Brain (organoid and tissue), 16 donors: ENCODE measurements at places on chromosomes 4 and X.

DNA sequence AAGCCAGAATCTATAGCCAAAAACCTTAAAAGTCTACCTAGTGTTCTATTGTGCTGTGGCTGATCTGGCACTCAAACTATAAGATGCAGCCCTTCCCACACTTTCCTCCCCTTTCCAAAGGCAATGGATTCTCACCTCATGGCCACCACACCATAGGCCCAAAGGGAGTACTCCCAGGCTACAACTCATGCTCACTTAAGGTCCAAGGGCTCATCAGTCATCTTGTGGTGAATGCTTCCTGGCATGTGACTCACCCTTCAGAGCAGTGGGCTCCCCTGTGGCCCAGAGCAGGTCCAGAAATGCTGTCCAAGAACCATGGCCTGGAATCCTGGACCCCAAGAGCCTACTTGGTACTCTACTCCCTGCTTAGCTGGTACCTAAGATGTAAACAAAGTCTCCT is 181.0 kb downstream of the CHRDL1 start:
- DNase-seq, result no peak

DNA sequence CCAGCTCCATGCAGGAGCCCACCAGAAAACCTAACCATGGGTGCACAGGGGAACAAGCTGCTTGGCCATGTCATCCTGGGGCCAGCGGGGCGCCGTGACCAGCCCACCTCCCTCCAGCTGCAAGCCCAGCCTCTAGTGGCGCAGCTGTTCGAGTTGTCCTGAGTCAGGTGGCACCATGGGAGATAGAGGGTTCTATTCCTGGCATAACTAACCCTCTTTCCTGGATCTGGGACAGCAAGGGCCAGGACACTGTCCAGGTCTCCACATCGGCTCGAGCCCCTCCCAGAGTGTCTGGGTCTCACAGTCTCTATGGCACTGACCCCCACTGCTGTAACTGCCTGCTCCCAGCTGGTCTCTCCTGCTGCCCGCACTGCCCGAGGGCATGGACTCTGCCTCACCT is 16.7 kb downstream of the ABLIM2 start:
- no peak for DNase-seq

DNA sequence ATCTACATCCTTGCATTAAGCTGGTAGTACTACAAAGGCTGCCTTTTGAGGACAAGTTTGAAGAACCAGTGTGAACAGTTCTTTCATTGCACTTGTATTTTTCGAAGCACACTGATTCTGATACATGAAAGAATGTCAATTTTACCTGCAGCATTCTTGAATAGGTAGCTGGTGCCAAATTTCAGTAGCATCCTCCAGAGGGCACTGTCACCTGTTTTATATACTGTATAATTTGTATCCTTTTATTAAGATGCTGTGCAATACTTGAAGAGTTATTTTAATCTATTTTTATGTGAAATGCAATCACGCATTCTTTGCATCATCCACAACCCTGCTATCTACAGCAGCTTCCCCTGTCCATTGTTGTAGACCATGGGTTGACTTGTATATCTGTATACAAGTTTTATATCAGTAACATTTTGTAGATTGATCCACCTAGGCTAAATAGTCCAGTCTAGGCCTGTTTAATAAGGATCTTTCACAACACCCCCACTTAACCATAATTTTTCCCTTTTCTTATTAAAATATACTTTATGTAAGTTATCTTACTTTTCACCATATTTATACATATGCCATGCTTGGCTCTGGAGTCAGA is 325.7 kb downstream of the PCDH7 start:
- DNase-seq, result peak; percentile 30

GRCh38 chr4:22238742-22239141 is 277.1 kb downstream of the ADGRA3 start:
- DNase-seq, result no peak

- no peak for DNase-seq
Measured at GRCh38 chr4:80393246-80393969, 57.9 kb downstream of the CFAP299 start.

DNA sequence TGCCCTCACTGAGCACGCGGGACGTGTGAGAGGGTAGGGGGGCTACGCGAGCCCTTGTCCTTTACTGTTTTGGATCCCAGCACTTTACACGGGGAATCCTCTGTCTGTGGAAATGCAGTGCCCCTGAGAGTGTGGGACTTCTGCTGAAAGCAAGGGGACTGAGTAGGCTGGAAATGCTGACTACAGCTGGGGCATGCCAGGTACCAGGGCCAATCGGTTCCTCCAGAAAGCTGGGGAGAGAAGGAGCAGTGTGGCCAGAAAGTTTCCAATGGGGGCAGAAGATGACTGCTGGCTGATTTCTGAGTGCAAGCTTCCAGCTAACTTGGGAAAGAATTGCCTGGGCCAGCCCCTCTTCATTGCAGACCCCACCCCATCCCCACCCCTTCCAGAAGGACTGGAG is 1.5 kb downstream of the NHSL2 start:
- DNase-seq, result no peak

DNA sequence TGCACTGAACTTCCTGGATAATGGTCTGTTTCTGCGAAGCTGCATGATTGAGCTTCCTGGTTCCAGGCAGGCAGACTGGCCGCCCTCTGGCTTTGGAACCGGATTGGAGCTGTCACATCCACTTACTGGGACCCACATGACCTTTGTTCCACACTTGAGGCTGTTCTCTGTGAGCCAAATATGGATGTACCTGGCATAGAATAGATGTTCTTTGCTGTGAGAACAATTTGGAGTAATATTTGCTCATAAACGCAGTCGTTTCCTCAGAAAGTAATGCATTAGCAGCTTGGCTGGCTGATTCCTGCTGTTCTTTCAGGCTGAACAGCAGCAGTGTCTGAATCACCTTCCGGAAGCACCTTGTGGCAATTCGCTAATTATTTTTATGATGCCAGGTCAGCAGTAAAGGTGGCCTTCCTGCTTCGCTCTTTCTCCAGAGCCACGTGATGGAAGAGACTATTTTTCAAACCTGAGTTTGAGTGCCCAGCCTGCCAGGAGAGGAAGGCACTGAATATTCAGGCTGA is 78.1 kb upstream of the BOD1L1 start:
- DNase-seq, result peak; percentile 34

GRCh38 chrX:19699151-19699550 is 183.8 kb upstream of the MAP3K15 start:
- DNase-seq, result no peak

- DNase-seq, result no peak
Measured at GRCh38 chrX:7170898-7171297, 22.9 kb upstream of the PUDP start.

DNA sequence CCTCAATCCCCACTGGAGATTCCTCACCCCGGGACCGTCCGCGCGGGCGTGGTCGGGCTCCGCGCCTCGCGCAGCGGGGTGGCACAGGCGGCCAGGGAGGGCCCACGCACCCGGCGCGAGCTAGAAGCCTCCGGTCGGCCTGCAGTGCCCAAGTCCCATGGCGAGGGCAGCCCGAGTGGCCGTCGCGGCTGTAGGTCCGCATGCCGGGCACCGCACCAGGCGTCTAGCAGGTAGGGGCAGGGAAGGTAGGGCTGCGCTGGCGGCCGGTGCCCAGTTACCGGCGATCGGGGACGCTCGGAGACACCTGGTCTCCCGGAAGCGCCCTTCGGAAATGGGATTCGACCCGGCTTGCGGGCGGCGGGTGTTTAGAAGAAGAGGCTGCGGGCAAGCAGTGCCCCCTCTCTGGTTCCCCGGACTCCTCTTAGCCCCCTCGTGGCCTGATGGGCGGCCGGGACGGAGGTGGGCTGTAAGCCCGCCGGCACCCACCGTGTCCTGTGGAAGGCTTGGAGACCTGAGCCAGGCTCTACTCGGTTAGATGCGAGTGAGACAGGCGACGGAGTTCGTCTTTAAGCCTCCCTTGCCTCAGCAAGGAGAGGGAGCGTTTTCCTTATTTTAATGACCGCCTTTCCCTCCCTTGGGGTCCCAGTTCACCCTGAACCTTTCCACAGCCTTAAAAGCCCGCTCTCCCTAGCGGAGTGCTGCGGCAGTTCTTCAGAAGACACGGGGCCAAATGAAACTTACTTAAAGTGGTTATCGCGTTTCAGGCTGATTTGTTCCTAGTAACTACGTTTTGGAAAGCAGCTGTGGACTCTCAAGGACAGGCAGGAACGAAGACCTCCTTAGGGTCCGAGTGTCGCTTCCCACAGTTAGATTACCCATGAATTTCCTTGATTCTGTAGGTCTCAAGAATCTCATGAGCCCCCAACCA is 821 bp downstream of the SLITRK2 start:
- no peak for DNase-seq

DNA sequence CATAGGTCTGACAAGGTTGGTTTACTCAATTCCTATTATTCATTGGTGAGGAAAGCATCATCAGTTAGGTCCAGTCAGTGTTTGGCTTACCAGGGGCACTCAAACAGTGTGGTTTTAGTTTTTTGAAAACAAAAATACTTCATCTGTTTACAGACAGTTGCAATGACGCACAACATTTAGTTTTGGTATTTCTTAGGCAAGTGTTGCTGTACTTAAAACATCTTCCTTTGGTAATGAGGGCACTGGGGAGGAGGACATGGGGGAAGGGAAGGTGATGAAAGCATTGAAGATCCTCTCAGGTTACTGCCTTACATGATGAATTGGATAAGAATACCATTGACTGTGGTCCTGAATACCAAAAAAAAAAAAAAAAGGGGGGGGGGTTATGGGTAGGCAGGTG is 93.7 kb upstream of the MAOA start:
- no peak for DNase-seq

DNA sequence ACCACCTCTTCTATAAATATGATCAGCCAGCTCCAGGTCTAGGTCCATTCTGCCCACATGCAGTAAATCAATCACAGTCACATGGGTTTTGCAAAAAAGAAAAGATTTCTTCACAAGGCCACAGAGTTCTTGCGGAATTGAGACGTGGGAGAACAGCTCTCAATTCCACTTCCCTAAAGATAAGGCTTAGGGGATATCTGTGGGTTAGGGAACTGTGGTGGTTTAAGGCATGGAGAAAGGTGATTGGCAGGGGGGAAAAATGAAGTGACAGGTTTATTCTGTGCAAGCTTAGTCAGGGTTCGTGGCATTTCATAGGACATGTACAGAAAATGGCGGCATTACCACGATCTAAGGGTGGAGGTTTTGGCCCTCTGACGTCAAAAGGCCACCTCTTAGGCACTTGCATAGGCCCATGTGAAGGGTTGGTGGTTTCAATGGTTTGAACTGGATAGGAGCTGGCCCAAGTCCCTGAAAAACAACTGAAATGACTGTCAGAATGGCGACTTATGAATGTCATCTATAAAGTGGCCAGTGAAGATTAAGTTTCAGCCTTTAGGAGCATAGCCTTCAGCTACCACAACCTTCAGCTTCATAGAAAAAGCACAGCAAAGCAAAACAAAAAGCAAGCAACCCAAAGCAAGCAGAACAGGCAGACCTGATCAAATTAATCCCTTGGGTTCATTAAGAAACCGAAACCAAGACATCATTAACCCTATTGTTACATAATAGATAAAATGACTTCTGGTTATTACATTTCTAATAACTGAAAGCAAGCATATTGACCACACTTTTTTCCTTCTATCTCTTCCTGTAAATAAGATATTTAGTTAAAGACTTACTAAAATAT is 289.8 kb upstream of the SFRP2 start:
- no peak for DNase-seq

GRCh38 chr4:7103031-7103606 is 35.3 kb upstream of the GRPEL1 start:
- DNase-seq, result no peak

- peak; percentile 15 for DNase-seq
Measured at GRCh38 chr4:13007802-13008470, 476.2 kb downstream of the RAB28 start.

DNA sequence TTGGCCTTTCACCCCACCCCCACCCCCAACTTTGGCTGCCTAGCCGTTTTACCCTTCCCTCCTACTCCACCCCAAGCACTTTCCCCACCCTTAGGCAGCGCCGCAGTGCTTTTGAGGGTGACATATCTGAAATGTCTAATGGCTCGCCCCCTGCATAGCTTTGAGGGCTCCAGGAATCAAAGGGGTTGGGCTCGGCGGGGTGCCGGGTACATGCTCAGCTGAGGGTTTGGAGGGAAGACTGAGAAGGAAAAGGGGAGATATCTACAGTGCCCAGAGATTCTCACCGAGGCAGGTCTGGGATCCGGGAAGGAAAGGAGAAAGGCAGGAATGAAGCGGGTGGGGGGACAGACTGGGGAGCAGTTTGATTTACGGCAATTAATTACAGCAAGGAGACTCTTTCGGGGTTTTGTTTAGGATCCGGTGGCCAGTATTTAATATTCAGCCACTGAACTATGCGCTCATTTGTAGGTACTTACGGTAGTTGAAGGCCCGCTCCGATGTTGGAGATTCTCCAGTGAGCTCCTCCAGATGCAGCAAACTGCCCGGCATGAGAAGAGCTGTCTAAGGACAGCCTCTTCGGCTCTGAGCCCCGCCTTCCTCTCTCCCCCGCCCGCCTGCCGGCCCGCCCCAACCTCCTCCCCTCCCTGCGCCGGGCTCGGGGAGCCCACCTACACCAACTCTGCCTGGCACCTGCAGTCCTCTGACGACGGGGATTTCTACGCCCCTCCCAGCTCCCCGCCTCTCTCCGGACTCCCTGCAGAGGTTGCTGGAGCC is at the start of gene IGSF1:
Gene IGSF1, minus strand, starts transcription at position 569 of the 774 bp plus-strand sequence. CDS start 2,632 bp downstream, outside the sequence.
- peak; percentile 65 for DNase-seq

- no peak for DNase-seq
Measured at GRCh38 chr4:184440595-184441358, 33.6 kb downstream of the IRF2 start.

GRCh38 chrX:136708348-136708747 is 60.4 kb downstream of the CD40LG start:
- peak; percentile 4 for DNase-seq

- DNase-seq, result peak; percentile 71
Measured at GRCh38 chr4:118270492-118270891, 82.3 kb downstream of the PRSS12 start.

GRCh38 chr4:41258783-41259182 is 2.1 kb downstream of the UCHL1 start:
- DNase-seq, result peak; percentile 69

DNA sequence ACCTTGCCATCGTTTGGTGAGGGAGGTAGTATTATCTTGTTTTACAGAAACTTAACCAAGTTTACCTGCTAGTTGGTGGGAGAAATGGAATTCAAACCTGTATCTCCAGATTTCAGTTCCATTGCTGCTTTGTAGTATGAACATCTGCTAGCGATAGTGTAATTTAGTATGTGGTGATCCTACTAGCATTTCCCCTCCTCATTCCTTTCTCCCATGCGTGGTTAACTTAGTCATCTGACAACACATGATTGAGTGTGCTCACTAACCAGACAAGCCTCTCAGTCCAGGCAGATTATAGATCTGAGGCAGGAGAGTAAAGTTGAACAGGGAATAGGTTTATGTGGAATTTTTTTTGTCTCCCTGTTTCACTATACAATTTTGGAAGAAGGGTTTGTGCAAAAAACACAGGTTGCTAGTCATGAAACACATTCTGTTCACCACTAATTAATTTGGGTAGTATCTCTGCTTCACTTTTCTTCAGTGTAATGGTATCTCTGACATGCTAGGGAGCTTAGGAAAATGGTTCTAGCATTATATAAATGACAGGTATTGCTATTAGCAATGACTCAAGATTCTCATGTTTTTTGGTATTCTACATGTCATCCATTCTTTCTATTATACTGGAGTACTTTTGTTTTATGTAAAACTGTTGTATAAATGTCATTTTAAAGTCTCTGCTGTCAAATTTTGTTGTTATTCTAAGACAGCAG is 21.7 kb downstream of the RBPJ start:
- no peak for DNase-seq

GRCh38 chr4:183249854-183250253 is 70.2 kb downstream of the CLDN22 start:
- peak; percentile 45 for DNase-seq
